ENCODE measurements at places on chromosomes 16 and 17.
A peak's percentile ranks its signal among the peaks of the same experiment; 100 is the strongest.

GRCh38 chr16:11706180-11706742 is 36.4 kb downstream of the TXNDC11 start:
- DNase-seq: no peak

GRCh38 chr17:20184977-20185619 is 175.9 kb downstream of the SPECC1 start:
- DNase-seq: no peak

DNA sequence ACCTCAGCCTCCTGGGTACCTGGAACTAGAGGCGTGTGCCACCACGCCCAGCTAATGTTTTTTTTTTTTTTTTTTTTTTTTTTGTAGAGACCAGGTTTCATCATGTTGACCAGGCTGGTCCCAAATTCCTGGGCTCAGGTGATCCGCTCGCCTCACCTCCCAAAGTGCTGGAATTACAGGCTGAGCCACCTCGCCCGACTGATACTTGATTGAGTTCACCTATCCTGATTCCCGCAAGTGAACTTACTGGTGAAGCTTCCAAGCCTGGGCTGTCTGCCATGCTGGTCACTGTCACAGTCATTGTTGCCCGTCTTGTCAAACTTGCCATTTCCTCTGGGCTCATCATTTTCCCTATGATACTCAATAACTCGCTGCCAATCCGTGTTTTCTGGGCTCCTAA is 71.1 kb upstream of the MTMR4 start:
- no peak for DNase-seq

DNA sequence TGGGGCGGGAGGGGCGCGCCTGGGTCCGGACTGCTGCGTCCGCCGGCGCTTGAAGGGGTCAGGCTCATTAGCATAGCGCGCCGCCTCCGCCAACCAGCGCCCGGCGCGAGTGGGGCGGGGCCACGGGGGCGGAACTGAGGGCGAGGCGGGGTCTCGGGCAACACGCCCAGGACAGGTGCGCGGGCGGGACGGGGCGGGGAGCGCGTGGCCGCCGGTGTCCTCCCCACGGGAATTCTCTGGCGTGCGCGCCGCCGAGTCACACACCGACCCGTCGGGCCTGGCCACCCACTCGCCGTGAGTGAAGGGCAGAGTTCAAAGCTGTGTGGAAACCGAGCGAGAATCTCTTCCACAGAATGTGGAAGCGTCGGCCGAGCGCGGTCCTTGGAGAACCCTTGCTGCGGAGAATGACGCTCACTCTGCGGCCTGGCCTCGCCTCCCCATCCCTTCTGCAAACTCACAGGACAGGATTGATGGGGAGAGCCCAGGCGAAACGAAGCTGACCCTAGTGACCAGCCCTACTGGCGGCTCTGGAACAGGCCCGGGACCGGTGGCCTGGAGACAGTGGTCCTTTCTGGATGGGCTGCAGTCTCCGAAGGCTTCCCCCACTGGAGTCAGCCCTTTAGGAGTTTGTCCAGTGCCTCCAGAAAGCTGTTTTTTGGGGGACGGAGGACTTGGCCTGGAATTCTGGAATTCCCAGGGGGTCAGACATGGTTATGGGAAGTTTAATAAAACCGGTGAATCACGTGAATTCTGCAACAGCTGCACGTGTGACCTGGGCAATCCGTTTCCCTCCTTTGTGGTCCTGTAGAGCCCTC is at the start of gene SNAI3:
Gene SNAI3, minus strand, starts transcription at position 69 of the 815 bp plus-strand sequence. CDS start 101 bp downstream, outside the sequence.
- DNase-seq: no peak

DNA sequence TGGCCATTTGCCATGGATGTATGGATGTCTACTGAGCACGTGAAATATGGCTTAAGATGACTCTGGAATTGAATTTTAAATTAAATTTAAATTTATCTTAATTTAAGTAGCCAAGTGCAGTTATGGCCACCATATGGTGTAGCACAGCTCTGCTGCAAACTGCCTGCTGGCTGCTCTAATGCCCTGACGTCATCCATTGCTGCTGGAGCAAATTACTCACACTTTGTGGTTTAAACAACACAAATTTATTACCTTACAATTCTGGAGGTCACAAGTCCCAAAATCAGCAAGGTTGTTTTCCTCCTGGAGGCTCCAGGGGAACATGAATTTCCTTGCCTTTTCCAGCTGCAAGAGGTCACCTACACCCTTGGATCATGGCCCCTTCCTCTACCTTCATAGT is 679.3 kb upstream of the EEF2KMT start:
- DNase-seq: no peak

GRCh38 chr17:70157151-70157550 is 12.2 kb upstream of the KCNJ2 start:
- no peak for DNase-seq

DNA sequence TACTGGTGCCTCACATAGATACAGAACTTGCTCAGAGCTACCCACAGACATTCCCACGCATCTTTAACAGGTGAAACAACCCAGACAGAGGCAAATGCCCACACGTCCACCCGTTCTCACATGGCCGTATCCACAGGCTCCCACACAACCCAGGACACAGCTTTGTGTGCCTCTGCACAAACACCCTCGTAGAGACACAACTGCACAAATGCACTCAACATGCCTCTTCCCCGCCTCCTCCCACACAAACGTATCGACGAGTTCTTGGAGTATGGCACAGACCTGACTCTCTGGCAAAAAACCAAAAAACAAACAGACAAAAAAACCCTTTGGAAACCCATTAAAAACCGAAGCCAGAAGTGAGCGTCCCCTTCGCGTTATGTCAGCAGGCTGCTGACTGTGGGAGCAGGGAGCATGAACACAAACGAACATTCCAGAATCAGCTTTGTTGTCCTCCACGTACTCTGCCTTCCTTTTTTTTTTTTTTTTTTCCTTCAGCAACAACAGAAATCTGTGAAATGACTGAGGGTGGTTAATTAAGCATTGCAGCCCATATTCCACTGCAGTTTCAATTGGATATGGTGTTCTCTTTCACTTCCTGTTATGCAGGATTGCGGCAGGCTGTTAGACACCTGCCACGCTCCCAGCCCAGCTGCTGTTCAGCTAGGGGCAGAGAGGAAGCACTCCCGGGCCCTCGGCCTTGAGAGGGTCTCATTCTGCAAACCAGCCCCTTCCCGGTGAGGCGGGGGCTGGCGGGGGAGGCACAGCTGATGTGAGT is 313.7 kb downstream of the MAF start:
- no peak for DNase-seq

DNA sequence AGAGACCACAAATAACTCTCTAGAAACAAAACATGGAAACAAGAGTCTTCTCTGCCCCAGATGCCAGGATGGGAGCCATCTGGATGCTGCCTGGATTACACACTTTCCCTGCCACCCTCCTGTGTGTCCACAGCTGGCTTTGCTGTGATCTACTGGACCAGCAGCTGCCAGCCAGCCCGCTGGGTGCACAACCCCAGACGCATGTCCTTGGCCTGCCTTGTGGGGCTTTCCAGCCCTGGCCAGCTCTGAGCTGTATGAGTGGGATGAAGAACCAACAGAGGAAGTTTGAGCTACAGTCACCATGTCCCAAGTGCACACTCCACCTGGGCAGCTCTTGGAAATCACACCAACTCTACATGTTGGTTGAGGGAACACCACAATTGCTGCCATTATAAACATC is 57.0 kb upstream of the TNRC6C start:
- no peak for DNase-seq

DNA sequence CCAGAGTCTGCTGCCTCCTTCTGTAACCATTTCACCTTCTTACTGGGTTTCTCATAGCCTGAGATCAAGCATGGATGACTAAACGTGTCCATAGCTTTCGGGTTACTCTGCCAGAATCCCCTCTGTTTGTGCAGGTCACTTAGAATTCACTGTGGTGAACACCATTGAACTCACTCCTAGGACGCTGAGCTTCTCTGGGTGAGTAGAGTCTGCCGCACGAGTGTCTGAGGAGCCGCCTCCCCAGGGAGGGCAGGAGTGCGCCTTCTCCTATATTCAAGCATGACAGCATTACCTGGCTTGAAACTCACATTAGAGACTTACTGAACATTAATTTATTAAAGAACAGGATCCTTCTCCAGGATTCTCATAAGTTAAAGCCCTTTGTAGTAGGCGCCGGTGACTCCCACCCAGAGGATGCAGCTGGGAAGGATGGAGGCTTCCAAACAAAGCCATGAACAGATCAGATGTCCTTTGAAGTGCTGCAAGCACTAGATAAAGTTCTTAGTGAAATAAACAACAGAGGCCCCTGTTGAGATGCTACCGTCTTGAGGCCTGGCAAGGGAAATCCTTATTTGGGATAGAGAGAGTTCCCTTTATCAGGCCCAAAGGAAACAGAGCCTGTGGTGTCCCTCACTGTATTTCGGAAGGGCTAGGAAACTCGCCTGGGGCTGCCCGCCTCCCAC is 144.6 kb upstream of the PLCG2 start:
- DNase-seq: no peak

- DNase-seq: peak; percentile 76
These were observed at the start of gene TMEM100 for GRCh38 chr17:55722742-55723487. Gene TMEM100, minus strand, starts transcription at chr17:55722864. Its CDS starts 1,794 bp downstream, at chr17:55721070.

GRCh38 chr17:82153745-82154375 is 55.8 kb upstream of the FASN start:
- DNase-seq: peak; percentile 57

- no peak for DNase-seq
These were observed 4.3 kb downstream of the TSR3 start for GRCh38 chr16:1347286-1347855.

DNA sequence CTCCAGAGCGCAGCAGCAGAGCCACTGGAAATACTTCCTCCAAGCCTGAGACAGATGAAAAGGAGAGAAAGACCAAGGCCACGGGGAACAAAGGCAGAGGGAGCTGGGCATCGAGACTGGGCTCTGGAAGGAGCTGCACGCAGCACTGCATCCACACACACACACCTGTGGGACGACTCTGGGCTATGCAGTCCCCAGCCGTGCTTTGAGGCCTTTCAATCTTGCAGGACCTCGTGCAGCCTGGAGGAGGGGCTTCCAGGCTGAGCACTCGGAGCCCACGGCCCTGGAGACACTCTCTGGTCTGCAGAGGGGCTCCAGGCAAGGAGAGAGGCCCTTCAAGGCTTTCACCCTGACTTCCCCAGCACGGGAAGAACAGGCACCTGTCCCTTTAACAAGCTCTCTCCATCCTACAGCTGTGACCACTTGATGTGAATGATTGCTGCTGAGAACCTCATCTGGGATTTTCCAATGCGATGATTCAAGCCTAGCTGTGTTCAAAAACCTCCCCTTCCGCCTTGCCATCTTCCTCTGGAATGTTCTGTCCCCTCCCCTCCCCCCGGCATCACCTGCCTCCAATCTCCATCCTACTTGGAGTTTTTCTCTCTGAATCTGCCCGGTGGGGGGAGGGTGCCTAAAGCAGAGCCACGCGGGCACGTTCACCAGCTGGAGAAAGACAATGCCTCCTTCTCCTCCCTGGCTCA is 37.5 kb downstream of the RBFOX3 start:
- no peak for DNase-seq

DNA sequence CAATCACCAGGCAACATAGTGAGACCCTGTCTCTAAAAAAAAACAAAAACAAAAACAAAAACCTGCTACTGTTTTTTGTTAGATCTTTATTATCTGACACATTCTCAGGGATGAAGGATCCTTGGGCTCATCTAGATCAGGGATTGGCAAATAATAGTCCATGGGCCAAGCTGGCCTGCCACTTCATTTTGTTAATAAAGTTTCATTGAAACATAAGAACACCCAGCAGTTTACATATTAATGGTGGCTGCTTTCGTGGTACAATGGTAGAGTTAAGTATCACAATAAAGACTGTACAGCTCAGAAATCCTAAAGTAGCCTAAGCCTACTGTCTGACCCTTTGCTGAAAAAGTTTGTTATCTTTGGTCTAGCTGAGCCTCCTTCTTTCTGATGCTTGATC is 32.9 kb upstream of the CLEC18A start:
- DNase-seq: peak; percentile 28

DNA sequence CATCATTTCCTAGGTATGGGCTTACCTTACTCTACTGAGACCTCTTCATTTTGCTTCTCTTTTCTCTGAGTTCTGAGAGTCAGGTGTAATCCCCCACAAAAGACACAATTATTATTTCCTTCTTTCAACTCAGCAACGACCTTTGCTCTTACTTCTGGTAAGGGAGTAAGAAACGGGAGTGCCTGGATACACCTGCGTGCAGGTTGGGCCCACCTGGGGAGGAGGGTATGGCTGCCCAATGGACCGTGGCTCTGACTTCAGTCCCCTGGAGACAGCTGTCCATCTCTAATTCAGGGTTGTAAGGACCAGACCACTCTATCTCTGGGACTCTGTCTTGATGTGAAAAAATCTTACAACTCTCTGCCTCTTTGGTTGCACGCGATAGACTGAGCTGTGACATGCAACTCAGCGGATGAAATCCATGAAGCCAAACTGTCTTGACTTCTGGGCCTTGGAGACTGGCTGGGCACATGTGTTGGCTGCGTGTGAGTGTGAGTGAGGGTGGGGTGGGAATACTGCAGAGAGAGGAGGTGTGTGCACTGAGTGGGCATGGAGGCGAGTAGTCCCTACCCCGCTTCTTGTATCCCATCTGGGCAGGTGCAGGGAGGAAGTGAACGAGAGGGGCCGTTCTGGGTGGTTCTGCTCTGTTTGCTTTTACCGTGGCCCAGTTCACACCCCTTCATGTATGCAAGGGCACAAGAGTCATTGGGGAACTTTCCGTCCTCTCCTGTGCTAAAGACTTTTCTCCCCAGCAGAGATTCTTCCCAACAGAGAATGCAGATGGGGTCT is 1.2 kb downstream of the TMEM238L start:
- DNase-seq: no peak

DNA sequence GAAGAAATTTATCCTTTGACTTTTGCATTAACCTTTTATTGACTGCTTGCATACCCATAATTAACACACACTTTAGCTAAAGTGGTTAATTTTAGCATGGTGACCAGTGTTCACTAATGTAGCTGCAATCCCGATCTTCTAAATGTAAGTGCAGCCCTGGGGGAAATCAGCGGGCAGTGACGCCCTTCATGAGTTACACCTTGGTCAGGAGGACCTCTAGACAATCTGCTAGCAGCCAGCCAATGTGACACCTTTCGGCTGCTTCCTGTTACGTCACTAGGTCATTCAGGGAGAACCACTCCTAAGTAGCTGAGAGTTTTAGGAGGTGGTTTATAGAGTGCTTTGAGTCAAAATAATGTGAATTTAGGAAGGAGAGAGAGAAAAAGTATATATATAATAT is 180.5 kb downstream of the IRX3 start:
- no peak for DNase-seq

DNA sequence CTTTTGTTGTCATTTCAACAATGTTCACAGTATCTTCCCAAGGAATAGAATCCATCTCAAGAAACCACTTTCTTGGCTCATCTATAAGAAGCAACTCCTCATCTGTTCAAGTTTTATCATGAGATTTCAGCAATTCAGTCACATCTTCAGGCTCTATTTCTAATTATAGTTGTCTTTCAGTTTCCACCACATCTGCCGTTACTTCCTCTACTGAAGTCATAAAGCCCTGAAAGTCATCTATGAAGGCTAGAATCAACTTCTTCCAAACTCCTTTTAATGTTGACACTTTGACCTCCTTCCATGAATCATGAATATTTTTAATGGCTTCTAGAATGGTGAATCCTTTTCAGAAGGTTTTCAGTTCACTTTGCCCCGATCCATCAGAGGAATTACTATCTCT is 102.1 kb downstream of the CDH13 start:
- no peak for DNase-seq

Data from AG10803 (cell line).